ENCODE measurements at places on chromosomes 7 and 10.

DNA sequence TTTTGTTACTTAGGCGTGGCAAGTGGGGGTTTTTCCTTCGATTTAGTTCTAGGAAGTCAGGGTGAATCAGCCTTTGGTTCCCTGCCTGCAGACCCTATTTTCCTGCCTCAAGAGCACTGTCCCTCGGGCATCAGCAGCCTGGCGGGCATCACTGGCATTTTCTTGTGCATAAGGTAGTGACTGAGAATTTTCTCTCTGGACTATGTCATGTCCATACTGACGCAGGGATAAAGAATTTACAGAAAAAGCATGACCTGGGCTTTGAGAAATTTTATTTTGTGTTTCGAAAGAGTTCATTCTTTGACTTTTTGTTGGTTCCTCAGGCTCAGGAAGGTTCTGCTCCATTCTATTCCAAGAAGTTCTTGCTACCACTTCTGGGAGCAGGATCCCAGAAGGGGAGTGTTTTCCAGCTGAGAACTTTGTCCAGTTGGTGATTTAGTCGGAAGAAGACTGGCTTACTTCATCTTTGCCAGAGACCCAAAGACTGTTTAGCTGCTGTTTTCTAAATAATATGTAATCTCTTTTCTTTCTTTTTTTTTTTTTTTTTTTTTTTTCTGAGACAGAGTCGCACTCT lies 213.9 kb upstream of the SH2B2 start:
- DNase-seq: no peak

DNA sequence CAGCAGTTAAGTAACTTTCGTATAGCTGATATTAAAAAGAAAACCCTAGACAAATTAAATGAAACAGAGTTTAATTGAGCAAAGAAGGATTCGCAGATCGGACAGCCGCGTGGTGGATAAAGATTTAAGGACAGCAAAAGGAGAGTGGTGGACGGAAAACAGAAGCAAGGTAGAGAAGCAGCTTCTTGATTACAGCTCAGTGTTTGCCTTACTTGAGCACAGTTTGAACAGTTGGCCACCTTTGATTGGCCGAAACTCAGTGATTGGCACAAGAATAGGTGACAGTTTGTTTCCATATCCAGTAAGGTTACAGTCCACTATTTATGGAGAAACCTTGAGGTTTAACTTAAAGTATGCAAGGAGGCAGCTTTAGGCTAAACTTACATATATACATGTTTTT lies 231.7 kb downstream of the GALNT17 start:
- DNase-seq: no peak

DNA sequence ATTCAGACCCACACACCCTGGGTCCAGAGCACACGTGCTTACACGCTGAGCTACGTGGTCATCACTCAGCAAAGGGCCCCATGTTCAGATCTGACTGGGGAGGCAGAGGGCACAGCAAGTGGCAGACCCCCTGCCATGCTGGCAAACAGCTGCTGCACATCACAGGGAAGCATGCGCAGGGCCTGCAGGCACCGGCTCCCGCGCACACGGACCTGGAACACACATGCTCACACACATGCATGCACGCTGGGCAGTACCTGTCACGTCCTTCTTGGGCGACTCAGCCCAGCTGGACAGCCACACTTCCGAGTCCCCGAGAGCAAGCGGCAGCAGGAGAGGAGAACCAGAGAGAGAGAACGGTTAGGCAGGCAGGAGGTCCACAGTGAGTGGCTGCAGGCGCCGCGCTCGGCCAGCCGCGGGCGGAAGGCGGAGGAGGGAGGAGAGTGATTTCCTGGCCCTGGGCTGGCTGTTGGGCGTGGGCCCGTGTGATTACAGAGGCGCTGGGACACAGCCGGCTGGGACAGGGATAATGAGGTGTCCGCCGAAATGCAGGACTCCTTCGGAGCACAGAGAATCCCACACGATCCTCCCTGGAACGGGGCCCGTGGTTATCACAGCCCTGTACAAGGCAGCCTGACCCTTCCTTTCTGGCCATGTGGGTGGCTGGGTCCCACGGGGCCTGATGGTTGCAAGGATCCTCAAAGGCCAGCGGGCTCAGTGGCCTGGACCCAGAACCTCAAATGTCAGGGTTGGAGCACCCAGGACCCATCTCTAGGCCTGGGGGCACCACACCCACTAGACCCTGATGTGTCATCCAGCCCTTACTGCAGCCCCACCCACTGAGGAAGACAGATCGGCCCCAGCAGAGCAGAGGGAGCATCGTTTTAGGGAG lies 175.1 kb downstream of the NEURL1 start:
- DNase-seq: peak; percentile 47

DNA sequence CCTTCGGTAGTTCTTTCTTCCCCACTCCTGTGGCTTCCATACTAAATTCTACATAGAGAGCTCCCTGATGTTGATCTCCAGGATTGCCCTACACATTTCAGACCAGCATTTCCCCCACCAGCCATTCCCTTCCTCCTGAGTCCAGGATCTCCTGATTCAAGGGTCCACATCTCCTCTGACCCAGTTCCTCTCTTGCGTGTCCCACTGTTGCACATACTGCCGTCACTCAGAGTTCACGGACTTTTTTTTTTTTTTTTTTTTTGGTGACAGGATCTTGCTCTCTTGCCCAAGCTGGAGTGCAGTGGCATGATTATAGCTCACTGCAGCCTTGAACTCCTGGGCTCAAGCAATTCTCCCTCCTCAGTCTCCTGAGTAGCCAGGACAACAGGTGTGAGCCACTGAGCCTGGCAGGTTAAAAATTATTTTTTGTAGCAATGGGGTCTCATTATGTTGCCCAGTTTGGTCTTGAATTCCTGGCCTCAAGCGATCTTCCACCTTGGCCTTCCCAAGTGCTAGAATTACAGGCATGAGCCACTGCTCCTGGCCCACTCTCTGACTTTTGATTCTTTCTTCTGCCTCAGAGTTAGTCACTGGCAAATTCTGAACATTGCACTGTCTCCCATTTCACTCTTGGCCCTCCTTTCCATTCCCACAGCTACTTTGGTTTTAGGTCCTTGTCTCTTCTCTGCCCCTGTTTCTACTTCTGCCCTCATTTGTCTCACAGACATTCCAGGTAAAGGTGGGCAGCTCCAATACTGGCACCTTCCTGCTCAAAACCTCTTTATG lies 29.6 kb upstream of the ZRANB1 start:
- no peak for DNase-seq

- peak; percentile 65 for DNase-seq
Observed at GRCh38 chr10:28375399-28376354, 72.8 kb upstream of the MPP7 start.

DNA sequence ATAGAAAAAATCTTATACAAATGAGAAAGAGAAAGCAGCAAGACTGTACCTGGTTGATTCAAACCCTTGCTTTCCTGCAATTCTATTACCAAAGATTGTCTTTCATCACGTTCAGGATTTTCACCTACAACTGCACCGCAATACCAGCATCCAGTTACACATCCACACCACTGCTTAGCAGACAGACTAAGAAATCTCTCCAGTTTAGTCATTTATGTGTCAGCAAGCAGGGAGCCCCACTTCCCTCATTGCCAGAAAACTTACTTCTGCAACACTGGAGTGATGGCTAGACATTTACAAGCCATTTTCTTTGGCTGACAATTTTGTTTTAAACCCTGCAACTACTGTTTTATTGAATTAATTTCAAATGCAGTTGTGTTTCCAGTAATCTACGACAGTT lies 359.6 kb upstream of the MEOX2 start:
- DNase-seq: no peak

- DNase-seq: no peak
Observed at GRCh38 chr10:21196822-21197395, 299.8 kb upstream of the NEBL start.

GRCh38 chr7:104093127-104093526 lies 103.7 kb upstream of the RELN start:
- no peak for DNase-seq

- no peak for DNase-seq
Observed at GRCh38 chr10:74910976-74911350, 84.6 kb downstream of the KAT6B start.

DNA sequence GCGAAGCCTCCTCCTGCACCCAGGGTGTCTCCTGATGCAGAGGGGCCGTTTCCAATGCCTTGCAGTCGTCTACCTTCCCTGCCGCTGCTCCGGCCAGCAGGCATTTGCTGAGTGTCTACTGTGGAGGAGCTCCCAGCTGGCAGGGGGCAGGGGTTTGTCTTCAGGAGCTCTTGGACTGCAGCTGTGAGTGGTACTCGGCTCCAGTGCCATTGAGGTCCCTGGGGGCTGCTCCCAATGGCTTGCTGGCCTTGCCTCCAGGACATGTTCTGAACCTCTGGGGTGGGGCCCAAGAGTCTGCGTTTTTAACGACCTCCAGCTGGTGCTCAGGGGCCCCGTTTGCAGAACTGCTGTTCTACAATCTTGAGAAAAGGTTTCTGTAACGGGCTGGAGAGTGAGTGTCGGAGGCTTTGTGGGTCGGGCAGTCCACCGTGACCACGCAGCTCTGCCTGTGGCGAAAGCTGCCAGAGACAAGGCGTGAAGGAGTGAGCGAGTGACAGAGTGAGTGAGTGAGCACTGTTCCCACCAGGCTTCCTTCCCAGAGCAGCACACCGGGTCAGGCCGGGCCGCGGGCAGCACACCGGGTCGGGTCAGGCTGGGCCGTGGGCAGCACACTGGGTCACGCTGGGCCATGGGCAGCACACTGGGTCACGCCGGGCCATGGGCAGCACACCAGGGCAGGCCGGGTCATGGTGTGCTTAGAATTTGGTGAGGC lies 520.2 kb downstream of the PTPRN2 start:
- no peak for DNase-seq

- DNase-seq: no peak
Observed at GRCh38 chr7:155733582-155734444, 78.5 kb downstream of the SHH start.

DNA sequence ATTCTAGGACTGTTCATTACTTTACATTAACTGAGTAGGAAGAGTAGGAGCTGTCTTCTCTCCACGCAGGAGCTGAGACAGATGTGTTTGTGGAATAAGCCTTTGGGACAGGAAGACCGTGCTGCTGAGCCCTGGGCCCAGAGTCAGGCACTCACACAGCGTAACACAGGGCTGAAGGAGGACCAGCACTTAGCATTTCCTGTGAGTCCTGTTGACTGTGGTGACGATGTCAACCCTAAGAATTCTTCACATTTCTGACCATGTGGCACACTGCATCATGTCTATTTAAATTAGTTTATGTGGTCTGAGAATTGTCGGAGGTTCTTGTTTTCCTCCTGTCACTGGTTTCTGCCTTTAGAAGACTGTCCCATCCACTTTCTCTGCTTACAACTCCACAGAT lies 117.2 kb downstream of the PIP4K2A start:
- DNase-seq: peak; percentile 42
